ENCODE measurements at places on chromosomes 13 and 19.

DNA sequence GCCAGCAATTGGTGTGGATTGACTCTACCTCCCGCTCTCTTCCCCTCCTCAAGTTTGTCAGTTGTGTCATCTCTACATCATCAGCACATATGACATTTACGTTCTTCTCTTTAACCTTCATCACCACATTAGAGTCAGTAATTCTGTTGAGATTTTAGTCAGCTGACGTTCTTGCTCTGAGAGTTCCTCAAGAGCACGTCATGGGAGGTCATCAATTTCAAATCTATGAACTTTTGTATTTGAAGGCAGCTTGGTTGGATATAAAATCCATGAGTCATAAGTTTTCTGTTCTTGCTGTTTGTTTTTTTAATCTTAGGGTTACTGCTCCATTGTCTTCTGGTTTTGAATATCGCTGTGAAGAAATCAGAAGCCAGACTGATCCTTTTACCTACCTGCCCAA lies 21.8 kb upstream of the ARGLU1 start:
- DNase-seq, result no peak

- DNase-seq, result no peak
Observed at GRCh38 chr13:51856027-51856736, 5.6 kb upstream of the CCDC70 start.

GRCh38 chr19:44728178-44728577 lies 20.3 kb upstream of the BCL3 start:
- DNase-seq, result no peak

DNA sequence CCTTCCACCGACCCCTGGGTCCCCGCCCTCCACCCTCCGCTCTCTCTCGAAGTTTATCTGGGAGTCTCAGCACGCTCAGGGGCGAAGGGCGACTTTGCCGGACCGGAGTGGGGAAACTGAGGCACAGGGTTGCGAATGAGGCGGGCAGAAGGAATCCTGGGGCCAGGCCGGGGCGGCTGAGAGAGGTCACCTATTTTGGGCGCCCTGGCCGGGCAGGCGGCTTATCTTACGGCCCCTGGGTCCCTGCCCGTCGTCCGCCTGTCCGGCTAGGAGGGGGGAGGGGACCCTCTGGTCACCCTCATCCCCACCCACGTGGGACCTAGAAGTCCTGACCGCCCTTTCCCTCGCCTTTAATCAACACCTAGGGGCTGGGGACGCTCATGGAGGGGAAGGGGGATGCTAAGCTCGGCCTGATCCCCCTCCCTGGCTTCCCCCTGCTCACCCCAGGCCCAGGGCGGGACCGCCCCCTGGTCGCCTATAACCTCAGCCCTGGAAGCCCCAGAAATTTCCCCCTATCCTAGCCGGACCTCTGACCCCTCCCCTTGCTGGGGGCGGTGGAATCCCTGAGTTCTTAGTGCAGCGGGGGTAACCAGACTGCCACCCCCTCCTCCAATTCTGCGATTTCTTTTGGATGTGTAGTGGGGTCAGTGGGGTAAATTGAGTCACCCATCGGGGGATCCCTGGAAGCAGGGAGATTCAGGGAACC lies 556 bp downstream of the TRIP10 start:
- DNase-seq, result no peak

GRCh38 chr13:27599845-27600553 lies 20.3 kb downstream of the LNX2 start:
- DNase-seq, result no peak

GRCh38 chr19:39752390-39752789 lies 14.6 kb upstream of the CLC start:
- no peak for DNase-seq

- DNase-seq, result no peak
Observed at GRCh38 chr19:47135156-47135555, 4.5 kb downstream of the SAE1 start.

- DNase-seq, result no peak
Observed at GRCh38 chr13:66546534-66547379, 683.4 kb downstream of the PCDH9 start.

- DNase-seq, result no peak
Observed at GRCh38 chr13:20716951-20717350, 13.5 kb downstream of the IL17D start.

DNA sequence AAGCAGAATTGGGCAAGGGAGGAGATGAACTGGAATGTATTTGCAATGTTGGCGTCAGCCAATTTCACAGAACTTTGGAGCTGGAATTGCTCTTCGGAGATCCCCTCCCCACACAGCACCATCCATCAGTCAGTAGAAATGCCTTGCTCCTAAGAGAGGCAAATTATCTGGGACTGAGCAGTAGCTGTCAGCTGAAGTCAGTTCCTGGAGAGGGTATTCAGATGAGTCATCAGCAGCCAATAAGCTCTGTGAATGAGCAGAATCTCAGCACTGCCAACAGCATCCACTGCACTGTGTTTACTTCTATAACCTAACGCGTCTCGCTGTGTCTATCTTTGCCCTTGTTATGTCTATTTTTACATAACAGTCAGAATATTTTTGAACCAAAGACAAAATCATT lies 213.7 kb downstream of the SLITRK5 start:
- DNase-seq, result no peak

DNA sequence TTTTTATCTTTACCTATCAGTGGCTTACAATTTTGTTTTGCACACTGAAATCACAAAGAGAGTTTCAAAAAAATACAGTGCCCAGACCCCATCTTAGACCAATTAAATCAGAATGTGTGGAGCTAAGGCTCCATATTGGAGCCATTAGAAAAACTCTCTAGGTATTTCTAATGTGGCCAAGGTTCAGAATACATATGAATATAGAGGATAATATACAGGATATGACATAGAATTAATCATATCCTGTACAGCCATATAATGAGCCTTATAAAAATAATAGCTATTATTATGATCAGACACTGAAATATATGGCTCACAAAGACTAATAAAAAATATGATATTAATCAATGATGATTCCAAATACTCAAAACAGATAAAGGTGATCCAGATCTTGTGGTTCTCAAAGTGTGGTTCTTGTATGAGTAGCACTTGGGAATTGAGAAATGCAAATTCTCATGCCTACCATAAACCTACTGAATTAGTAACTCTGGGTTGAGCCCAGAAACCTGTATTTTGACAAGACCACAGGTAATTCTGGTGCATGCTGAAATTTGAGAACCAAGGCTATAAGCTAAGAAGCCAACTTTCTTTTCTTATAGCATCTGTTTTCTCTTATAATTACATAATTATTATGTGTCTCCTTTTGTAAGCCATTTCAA lies 408.0 kb downstream of the DIAPH3 start:
- no peak for DNase-seq

DNA sequence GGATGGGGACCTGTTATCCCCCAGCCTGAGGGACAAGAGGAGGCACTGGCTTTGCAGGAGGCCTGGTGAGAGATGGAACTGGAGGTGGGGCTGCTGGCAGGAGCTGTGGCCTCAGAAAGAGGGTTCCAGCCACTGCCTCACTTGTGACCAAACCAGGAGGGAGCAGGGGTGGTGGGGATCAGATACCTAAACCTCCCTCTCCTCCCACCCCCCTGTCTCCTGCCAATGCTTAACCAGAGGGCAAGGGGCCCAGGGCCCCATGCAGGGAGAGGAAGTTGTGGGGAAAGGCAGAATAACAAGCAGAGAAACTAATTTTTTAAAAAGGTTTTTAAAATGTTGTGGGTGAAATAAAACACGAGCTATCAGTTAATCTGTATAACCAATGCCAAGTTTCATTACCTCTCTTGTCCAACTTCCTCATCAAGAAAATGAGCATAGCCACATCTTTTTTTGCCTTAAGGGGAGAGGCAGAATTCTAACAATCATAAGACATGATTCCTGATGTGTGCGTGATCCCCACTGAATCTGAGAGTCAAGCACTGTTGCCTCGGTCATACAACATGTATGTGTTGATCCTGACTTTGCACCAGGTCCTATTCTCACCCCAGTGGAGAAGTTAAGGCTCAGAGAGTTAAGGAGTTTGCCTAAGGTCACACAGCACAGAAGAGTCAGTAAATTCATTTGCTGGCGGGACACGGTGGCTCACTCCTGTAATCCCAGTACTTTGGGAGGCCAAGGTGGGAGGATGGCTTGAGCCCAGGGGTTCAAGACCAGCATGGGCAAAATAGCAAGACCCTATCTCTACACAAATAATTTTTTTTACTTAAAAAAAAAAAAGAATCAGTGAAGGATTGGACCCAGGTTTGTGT lies 12.9 kb downstream of the FXYD5 start:
- no peak for DNase-seq

- DNase-seq, result peak; percentile 56
Observed at GRCh38 chr19:18519962-18520847, 1.7 kb downstream of the ELL start.

GRCh38 chr13:102912599-102912998 lies 66.8 kb downstream of the ERCC5 start:
- DNase-seq, result no peak

DNA sequence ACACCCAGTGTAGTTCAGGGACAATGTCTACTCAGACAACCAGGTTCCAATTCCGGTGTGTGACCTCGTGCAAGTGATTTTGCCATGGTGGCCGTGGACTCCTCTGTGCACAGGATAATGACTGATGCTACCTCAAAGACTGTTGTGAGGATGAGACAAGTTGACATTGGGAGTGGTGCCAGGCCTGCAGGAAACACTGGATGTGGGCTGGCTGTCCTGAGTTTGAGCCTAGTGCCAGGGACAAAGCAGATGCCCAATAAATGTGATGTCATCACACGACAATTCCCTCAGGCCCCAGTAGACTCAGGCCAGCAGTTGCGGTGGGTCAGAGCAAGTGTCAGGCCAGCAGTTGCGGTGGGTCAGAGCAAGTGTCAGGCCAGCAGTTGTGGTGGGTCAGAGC lies 6.2 kb upstream of the SCN1B start:
- no peak for DNase-seq

- DNase-seq, result no peak
Observed at GRCh38 chr13:28449826-28450773, 44.8 kb downstream of the FLT1 start.

DNA sequence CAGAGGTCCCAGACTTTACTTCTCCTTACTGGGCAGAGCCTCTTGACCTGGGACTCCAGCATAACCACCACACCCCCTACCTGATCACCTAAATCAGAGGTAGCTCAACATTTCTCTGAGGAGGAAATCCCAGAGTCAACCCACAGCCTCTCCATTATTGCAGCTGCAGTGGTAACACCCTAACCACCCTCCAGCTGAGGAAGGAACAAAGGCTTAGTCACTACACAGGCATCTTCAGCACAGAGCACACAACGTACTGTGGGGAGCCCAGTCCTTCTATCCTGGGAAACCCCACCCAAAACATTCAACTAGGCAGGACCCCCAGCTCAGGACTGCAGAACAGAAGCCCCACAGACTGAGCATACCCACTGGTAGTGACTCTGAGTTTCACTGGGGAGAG lies 824.7 kb upstream of the SLITRK5 start:
- DNase-seq, result no peak

DNA sequence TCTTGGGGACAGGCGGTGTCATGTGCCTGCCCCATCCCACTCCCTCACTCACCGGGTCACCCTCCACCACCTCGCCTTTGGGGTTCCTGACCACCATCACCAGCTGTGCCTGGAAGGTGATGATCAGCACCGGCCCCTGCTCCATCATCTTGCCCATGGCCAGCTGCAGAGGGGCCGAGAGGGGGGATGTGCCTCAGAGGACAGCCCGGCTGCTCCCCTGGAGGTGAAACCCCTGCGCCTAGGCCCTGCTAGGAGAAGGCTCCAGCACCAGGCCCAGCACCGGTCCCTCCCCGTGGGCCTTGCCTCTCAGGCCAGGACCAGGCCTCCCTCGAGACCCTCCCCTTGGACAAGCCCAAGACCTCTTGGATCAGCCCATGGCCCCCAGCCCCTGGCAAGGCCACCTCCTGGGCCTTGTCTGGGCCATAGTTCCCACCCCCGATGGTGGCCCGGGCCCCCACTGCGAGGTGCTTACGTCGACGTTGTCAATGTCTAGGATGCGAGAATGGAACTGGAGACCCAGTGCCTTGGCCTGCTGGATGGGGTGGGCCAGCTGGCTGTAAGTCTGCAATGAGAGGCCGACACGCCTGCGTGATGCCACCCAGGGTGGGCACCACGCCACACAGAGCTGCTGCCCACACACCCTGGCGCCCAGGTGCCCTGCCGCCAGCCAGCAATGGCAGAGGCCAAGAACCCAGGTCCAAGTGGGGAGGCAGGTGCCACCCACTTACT lies 1.8 kb upstream of the CTXN1 start:
- DNase-seq, result no peak

DNA sequence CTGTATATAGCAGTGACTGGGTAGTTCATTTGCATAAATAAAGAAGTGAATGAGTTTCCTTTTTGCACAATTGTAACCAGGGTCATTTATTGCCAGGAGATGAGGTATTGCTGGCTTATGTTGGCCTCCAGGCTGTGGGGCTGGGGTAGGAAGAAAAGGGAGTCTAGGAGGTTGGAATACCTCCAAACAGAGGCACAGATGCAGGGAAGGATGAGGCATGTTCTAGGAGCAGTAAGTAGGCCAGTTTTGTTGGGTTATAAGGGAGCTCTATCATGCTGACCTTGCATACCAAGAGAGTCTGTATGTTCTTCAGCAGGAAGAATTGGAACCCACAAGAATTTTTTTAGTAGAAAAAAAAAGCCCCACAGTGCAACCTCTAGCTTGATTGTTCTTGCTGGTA lies 17.2 kb upstream of the CYSLTR2 start:
- DNase-seq, result no peak

DNA sequence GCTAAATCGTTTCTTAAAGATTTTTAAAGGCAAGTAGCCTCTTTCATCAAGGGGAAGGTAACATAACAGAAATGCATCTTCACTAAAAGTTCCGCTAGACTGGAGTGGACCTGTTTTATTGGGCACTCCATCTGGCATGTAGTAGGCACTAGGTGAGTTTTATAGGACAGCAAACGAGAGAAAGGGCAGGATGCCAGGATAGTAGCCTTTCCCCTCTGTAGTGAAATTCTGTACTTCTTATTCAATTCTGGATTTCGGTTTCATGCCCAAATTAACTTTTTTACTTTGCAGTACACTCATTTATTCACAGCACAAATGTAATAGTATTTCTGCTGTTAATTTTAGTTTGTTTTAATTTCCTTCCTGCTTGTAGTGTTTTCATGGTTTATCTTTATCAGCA lies 45.2 kb downstream of the GPR180 start:
- no peak for DNase-seq

- no peak for DNase-seq
Observed at GRCh38 chr13:66922444-66922843, 307.7 kb downstream of the PCDH9 start.

DNA sequence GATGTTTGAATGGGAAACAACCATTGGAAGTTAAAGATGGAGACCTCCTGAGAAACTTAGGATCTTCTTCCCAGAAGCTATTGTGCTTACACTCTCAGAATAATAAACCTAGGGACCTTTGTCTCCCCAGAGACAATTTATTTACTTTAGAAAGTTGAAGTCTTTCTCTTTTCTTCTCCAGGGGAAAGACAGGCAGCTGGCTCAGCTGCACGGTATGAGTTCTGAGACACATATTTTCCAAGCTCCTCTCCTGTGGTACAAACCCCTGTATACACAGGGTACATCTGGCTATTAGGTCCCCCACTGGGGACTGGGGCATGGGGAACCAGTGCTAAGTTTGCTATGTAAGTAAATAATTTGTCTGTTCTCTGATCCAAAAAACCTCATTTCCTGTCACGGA lies 67.5 kb upstream of the POSTN start:
- DNase-seq, result no peak

- no peak for DNase-seq
Observed at GRCh38 chr13:31880851-31881494, 141.6 kb downstream of the RXFP2 start.

- DNase-seq, result no peak
Observed at GRCh38 chr19:801030-801860, 4.0 kb downstream of the PTBP1 start.
